ENCODE measurements at places on chromosomes 7 and 10.

DNA sequence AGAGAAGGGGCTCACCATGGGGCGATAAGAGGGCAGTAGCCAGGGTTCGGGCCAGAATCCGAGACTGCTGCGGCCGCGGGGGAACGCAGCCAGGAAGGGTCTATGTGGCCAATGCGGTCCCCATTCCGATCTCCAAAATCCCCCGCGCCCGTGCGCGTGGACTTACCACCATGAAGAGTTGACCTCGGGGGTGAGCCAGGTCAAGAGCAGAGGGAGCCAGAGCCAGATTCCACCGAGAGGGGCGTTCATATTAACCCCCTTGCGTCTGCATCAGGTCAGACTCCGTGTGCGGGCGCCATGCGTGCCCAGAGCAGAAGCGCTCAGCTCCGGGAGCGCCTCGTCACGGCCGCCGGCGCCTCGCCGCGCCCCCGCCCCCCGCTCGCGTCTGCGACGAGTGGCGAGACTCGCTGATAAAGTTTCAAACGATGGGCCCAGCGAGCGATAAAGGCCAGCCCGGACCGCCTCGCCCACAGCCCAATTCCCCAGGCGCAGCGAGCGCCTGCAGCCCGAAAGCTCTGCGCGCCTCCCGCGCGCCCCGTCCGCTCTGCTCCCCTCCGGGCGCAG is at the start of gene WNT2:
WNT2 (minus strand) TSS at position 318 of the 564 bp plus-strand sequence; CDS start at position 249, 69 bp downstream.
- no peak for DNase-seq

GRCh38 chr10:88162852-88163251 is 299.4 kb downstream of the PTEN start:
- DNase-seq = no peak

DNA sequence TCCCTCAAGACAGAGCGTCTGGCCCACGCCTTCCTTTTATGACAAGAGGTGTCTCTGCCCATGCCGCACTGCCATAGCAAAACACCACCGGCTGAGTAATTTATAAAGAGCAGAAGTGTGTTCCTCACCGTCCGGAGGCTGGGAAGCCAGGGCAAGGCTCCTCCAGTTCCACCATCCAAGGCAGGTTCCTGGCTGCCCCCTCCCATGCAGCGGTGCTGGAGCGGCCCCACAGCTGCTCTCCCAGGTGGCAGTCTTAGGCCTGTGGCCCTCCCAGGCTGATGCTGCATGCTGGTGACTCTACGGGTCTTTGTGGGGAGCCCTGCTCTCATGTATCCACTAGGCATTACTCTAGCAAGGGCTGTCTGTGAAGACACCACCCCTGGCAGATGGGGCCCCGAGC is 113.1 kb downstream of the TCERG1L start:
- DNase-seq = no peak

GRCh38 chr10:73641328-73642060 is at the start of gene MYOZ1:
MYOZ1 (minus strand) TSS chr10:73641474; CDS start chr10:73640017, 1,457 bp downstream.
- DNase-seq = no peak

DNA sequence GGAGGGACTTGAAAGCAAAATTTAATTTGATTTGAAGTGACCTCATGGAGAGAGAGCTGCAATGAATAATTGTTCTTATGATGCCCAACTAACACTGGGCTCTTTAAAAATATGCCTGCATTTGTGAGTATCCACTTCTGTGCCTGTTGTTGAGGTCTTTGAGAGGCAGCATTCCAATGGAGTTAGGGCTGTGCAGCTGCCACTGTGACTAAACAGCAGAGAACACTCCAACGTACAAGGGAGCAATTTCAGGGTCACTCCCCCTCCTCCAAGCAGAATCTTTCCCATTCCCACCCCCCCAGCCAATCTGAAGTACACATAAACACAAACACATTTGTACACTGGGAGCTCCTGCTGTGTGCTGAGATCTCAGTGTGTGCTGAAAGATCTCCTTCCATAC is 28.0 kb upstream of the GSAP start:
- DNase-seq = no peak

GRCh38 chr10:99008054-99008453 is 227.6 kb downstream of the HPSE2 start:
- DNase-seq = no peak

GRCh38 chr7:118330388-118330787 is 105.9 kb downstream of the ANKRD7 start:
- DNase-seq = no peak

DNA sequence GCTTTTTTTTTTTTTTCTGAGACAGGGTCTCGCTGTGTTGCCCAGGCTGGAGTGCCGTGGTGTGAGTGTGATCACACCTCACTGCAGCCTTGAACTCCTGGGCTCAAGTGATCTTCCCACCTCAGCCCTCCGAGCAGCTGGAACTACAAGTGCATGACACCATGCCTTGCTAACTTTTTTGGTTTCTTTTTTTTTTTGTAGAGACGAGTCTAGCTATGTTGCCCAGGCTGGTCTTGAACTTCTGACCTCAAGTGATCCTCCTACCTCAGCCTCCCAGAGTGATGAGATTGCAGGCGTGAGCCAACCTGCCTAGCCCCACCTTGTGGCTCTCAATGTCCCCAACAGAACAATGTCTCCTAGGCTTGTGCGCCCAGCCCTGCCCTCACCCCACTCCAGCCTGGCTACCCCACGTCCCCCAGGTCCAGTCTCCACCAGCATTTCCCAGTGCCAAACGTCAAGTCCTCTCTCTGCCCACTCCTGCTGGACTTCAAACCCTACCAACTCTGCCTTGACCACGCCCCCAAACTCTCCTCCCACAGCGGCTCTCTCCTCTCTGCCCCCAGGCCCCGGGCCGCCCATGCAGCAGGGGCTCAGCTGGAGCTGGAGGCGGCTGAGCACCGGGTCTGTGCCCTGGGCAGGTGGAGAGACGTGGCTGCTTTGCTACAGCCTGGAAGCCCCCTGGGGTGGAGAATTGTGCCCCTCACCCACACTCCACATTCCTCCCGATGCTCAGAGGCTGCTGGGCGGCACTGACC is 18.9 kb downstream of the BHLHA15 start:
- no peak for DNase-seq

GRCh38 chr7:28758186-28758585 is 199.9 kb downstream of the TRIL start:
- DNase-seq = no peak

DNA sequence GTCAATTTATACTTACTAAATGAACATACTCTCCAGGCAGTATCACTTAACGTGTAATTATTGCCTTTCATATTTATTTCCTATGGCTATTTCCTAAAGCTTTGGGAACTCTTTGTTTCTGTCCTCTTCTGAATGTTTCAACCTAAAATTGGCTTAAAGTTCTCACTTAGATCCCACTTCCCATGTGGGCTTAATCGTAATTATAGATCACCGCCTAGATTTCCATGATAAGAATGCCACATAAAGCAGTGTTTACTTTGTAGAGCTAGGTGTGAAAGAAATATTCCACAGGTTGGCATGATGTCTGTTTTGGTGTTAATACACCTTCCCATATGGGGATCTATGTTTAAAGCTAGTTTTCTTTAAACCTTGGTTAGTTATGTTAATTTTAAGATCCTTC is 1.5 kb downstream of the HDAC9 start:
- DNase-seq = no peak

GRCh38 chr7:100590077-100590737 is 4.1 kb downstream of the FBXO24 start:
- no peak for DNase-seq

DNA sequence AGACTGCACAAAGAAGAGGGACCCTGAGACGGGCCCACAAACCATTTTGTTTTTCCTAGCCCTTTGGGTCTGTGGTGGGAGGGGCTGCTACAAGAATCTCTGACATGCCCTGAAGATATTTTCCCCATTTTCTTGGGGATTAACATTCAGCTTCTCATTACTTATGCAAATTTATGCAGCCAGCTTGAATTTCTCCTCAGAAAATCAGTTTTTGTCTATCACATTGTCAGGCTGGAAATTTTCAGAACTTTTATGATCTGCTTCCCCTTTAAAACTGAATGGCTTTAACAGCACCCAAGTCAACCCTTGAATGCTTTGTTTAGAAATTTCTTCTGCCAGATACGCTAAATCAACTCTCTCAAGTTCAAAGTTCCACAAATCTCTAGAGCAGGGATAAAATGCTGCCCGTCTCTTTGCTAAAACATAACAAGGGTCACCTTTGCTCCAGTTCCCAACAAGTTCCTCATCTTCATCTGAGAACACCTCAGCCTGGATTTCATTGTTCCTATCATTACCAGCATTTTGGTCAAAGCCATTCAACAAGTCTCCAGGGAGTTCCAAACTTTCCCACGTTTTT is 560.0 kb upstream of the KCND2 start:
- no peak for DNase-seq

DNA sequence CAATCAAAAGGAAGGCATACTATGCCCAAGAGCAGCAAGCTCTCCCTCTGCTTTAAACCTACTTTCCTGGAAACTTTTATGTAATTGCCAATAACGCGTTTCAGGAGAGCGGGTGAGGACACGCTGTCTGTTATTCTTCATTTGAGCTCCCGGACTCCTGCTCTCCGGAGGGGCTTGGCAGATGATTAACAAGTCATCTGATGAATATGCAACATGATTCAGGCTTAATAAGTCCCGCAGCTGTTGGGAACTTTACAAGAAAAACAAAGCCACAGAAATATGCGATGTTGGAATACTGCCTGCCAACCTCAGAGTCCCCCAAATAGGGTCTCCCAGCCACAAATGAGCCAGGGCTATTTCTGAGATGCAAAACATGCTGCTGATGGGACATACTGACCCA is 348.0 kb downstream of the GPAM start:
- DNase-seq = no peak

GRCh38 chr10:95756041-95756761 is at the start of gene ENTPD1:
ENTPD1 (plus strand) TSS chr10:95756163; CDS start chr10:95756240, 77 bp downstream.
- peak; percentile 22 for DNase-seq

GRCh38 chr10:50992972-50993766 is 81.1 kb upstream of the PRKG1 start:
- no peak for DNase-seq

GRCh38 chr10:133224756-133225372 is 5.2 kb upstream of the UTF1 start:
- DNase-seq = no peak

GRCh38 chr7:149731207-149731955 is 42.0 kb downstream of the ZNF467 start:
- no peak for DNase-seq

DNA sequence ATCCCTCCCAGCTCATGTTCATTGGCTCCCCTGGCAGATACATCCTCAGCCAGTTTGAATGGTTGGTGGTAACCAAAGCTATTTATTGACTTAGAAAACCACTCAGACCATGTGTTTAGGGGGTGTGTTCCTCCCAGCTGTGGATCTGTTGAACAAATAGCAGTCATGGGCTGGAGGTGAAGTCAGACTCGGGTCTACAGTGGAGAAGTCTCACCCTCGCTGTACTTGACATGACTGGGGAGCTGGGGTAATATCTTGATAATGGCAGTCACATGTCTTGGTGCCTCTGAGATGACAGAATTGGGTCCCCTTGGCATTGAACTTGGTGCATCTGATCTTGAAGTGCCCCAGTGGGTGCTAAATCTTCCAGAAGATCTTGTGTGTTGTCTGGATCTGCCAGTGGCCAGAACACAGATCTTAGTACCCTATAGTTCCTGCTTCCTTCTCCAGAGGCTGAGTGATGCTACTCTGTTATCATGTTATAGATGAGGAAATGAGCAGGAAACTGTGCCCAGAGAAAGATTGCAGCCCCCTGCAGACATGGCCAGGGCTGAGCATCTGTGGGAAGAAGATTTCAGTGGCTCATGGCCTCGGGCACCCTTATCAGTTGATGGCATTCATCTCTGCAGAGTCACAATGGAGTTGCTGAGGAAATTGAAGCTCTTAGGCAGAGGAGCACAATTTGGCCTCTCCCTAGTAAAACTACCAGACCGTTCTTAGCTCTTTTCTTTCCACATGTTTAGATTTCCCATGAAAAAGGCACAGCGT is 50.4 kb downstream of the ADRA2A start:
- no peak for DNase-seq

DNA sequence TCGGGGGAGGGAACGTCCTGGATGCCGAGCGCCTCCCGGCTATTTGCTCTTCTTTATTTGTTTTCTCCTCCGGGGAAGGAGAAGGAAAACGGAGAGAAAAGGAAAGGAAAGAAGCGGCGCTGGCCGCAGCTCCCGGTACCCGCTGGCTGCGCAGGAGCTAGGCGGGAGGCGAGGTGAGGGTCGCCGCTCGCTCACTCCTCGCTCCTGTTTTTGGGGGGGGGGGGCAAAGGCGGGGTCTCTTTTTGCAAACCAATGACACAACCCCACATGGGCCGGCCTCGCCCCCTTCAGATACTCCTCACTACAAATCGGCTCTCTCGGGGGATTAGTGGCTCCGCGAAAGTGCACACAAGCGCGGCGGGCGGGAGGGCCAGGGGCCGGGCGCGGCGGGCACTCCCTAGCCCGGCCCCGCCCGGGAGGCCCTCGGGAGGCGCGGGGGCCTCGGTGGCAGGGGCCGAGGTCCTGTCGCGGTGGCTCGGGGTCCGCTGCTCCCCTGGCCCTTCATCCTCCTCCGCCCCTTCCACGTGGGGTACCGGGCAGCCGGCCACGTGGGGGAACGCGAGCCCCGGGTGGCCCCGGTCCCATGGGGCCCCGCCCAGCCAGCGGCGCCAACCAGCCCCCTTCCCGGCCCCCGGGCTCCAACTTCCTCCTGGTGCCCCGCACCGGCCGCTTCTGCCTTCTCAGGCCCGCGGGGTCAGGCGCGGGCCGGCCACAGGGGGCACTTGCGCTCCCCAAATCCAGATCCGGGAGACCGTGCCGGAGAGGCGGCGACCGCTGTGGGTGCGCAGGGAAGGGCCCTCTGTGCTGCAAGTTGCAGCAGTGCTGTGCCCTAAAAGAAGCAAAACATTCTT is 718 bp upstream of the CTBP2 start:
- peak; percentile 89 for DNase-seq

- peak; percentile 51 for DNase-seq
These were observed 102.0 kb downstream of the HIF1AN start for GRCh38 chr10:100637785-100638184.

DNA sequence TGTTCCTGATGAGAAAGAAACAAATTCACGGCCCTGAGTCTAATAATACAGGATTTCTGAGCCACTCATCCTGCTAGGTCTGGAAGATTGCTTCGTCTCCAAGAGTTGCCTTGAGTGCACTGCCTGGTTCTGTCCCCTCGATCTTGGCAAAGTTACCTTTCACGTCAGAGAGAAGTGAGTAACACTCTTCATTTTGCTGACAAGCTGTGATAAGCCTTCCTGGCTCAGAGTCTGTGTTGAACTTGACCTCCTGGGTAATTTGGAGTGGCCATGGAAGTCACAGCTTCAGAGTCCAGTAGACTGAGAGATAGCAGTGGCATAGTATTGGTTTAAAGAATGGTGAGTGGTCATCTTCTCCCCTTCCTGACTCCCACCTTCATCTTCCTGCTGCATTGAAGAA is 64.7 kb upstream of the LRGUK start:
- DNase-seq = no peak

DNA sequence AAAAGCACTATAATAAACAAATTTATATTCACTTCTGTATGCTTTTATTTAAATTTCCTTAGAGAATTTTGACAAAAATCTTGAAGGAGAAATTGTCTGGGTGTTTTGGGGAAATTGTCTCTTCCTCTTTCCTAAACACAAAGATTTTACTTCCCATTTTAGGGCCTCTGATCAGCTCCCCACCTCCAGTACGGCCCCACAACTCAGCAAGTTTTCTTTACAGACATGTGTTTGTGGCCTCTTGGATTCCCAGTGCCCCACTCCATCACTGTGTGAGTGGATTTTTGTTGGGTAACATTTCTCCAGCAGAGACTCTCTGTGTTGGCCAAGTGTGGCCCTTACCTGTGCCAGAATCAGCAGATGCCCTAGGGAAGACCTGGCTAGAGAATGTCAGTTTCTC is 182.8 kb upstream of the CDC14C start:
- no peak for DNase-seq

- peak; percentile 80 for DNase-seq
These were observed at the start of gene CCDC136 for GRCh38 chr7:128791121-128791971. CCDC136 (plus strand) TSS chr7:128791968; CDS start chr7:128792412, 444 bp downstream.

Data from ACHN (cell line).